DND-41 (cell line): ENCODE measurements at places on chromosomes 4 and X.

DNA sequence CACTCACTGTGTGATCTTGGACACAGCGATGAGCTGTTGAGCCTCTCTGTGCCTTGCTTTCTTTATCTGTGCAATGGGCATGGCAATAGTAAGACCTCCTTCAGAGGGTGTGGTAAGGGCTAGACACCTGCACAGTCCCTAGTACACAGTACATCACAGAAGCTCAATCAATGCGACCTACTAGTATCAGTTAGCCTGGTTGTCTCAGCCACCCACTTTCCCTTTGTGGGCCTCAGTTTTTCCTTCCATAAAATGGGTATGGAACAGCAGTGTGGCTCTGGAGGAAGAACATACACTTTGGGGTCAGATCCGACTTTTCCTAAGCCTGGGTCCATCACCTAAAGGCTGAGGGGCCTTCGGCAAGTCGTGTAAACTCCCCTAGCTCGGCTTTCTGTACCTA lies 3.5 kb upstream of the HTRA3 start:
- no peak for DNase-seq

- DNase-seq, result no peak
Observed at GRCh38 chr4:113162089-113162488, 112.6 kb downstream of the ANK2 start.

- DNase-seq, result peak; percentile 72
Observed at GRCh38 chr4:78056265-78057129, 626 bp upstream of the FRAS1 start.

DNA sequence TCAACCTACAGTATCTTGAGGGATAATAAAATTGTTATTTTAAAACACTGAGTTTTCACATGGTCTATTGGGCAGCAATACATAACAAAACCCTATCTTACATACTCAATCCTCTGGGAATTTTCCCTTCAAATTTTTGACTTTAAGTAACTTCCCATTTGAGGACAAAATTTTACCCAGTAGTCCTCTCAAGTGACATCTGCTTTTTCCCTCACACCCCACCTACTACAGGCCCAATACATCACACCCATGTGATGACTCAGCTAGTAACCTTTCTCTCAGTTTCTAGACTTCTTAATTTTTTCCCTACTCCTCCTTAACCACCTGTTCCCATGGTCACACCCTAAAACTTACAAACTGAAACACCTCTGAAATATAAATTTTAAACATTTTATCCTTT lies 12.2 kb upstream of the RAP1GDS1 start:
- DNase-seq, result no peak

DNA sequence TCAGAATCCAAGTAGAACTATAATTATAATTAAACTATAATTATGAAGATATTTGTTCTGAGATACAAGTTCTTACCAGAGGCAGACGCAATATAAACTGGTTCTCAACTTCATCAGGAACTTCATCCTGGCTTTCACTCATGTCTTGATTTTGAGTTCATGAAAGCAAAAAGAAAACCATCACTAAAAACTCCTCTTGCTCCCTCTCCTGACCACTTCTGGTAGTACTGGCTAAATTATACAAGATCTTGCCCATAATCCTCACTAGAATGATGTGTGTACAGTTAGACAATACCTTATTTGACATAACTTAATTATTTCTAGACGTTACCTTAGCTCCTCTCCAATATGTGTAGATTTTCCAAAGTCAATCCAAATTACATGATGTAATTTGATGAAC lies 3.7 kb downstream of the TAF7L start:
- no peak for DNase-seq

GRCh38 chrX:45515262-45516215 lies 314.9 kb upstream of the DIPK2B start:
- DNase-seq, result peak; percentile 43

GRCh38 chrX:119735467-119735866 lies 22.9 kb upstream of the SOWAHD start:
- DNase-seq, result no peak

DNA sequence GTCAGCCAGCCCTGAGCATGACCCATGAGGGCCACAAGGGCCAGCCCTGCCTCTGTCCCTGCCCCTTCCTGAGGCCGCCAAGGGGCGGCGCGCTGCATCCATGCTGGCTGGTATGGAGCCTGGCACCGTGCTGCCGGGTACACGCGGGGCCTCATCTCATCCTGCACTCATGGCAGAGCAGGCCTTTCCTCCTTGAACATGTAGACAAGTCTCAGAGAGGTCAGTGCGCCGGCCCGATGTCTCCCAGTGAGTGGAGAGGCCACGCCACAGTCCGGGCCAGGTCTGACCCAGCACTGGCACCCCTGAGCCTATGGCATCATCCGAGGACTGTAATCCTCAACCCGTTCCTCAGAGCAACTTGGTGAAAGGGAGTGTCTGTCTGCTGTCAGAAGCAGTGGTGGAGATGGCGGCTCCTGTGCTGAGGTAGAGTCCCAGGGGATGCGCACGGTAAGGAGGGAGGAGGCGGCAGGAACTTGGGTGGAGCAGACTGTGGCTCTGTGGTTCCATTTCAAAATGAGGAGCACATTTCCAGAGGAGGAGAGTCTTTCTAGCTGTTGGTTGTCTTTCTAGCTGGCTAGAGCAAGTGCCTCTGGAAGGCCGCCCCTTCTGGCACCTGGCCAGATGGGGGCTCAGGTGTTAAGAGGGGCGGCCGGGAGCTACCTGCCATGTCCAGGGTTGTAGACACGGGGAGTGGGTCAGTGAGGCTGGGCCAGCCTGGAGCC lies 32.8 kb downstream of the TRMT44 start:
- no peak for DNase-seq

- DNase-seq, result no peak
Observed at GRCh38 chrX:17511556-17511955, 136.6 kb downstream of the NHS start.

GRCh38 chr4:184313058-184313581 lies 95.4 kb upstream of the ENPP6 start:
- DNase-seq, result no peak

- DNase-seq, result peak; percentile 47
Observed at GRCh38 chr4:140243278-140243753, 89.3 kb upstream of the MAML3 start.

DNA sequence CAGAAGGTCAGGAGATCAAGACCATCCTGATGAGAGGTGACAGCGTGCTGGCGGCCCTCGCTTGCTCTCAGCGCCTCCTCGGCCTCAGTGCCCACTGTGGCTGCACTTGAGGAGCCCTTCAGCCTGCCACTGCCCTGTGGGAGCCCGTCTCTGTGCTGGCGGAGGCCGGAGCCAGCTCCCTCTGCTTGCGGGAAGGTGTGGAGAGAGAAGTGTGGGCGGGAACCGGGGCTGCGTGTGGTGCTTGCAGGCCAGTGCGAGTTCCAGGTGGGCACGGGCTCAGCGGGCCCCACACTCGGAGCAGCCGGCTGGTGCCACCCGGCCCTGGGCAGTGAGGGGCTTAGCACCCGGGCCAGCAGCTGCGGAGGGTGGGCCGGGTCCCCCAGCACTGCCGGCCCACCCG lies 286.9 kb downstream of the RAPGEF2 start:
- no peak for DNase-seq

DNA sequence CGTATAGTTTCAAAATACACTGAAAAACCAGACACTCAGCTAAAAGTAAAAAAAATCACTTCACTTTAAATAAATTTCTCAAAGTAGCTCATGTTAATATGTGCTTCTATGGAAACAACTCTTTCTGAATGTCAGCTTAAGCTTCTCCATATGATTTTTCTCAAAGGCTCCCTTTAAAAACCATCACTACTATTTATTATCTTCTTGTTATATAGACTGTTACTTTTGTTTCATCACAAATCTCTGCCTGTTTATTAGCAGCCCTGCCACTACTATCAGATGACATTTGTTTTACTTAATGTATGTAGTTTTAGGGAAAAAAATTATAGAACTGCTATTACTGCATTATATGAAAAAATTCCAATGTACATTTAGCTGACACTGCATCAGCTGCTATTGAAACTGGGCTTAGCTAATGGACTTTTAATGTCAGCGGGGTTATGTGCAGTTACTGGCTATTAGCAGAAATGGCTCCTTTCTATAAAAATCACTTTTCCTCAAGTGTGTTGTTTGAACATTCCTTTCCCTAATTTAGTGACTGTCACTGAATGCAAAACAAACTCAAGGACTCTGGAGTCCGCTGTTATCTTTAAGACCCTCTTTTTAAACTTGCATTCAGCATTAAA lies 10.8 kb downstream of the UNC5C start:
- DNase-seq, result no peak

DNA sequence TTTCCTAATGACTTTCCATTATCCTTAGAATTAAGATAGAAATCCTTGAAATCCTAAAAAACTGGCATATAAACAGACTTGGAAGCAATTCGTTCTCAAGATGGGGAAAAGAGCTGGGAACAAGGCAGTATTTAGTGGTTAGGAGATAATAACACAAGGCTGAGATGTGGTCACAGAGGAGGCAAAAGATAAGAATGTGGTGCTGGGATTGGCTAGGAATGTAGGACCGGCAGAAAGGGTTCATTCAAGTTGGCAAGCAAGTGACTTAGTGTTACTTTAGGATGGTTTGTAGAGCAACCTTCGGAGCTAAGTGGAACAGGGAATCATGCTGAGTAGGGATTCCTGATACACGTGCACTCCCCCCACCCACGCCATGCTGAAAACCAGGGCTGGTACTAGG lies 121.9 kb upstream of the RPS6KA3 start:
- no peak for DNase-seq

GRCh38 chr4:124936427-124936826 lies 223.9 kb upstream of the ANKRD50 start:
- DNase-seq, result no peak

DNA sequence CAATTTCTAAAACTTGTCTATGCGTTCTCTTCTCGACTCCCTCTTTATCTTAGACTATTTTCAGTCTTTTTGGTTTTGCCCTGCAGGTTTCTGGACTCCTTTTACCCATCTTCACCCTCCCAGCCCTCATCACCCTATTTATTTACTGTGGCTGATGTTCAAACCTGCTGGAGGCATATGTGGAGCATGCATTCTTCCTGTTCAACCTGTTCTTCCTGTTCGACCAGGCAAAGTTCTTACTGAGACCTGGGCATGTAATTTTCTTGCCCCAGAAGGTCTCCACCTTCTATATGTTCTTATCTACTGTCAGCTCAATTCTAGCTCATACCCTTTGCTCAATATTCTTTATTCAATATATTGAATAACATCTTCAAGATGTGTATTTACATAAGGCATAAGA lies 69.4 kb upstream of the AGA start:
- DNase-seq, result no peak

DNA sequence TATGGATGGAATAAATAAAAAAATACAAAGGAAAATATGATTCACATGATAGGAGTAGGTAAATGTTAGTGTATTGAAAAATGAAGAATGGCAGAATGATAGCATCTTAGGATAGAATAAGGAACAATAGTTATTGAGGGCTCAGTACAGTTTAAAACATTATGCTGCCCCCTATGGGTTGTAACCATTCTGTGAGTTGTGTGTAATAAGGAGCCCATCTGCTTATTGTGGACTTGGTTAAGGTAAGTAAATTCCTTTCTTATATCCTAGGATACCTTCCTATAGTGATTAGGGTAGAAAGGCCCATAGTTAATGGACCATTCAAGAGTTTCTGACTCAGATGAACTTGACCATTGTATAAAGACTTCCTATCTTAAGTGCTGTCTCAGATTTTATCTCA lies 195.8 kb downstream of the PDHA2 start:
- DNase-seq, result no peak

- DNase-seq, result peak; percentile 45
Observed at GRCh38 chr4:133146574-133147241, 2.4 kb upstream of the PCDH10 start.

GRCh38 chrX:19065535-19065934 lies 56.7 kb downstream of the ADGRG2 start:
- DNase-seq, result no peak

DNA sequence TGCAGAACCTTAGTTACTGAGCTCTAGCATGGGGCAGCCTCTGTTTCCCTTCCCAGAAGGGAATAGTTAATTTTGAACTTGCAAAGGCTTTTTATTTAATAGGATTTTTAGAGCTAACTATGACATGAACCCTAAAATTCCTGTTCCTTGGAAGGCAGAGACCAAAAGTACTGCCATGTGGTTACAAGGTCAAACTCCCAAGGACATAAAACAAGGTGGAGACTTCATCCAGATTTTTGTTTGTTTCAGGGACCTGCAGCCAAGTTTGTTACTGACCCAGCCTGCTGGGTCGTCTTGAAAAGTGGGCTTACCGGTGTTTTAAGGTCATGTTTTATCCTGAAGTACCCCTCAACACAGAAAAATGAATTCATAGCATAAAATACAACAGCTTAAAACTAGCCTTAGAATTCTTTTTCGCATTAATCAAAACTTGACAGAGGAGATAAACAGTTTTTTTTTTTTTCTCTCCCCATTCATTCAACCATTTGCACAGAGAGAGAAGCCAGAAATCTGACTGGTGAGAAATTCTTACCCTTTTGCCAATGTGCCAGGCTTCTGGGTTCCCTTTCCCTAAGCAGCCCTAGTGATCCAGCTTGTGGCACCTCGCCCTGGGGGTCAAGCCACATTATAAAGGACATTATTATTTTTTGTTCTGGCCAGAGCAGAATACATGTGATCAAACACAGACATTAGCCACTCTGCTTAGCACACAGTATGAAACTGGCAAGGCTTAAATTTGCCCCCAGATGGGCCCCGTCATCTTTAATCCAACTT lies 21.5 kb upstream of the GRPEL1 start:
- DNase-seq, result no peak

DNA sequence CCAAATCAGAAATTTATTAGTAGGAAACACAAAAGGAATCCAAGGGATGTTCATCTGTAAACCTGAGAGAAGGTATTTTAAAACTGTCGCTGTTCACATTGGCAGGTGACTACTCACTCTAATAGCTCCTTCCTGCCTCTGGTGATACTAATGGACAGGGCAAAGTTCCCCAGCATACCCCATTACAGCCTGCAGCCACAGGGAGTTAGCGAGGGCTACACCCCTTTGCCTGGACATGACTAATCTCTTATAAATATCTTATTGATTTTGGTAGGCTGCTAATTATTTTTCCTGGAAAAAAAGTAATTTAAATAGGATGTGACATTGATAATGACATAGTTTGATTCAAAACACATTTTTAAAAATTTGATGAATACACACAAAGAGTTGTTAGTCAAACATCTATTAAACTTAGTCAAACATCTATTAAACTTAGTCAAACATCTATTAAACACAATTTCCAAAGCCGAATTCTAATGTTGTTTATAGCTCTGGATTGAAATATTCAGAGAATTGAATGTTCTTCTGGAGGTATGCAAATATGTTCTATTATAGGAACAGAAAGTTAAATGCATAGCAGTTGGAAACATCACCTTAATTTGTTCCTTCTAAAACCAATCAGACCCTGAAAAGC lies 83.0 kb upstream of the CBR4 start:
- DNase-seq, result no peak
